Stromal cell of bone marrow (primary cell): ENCODE measurements at places on chromosomes 7 and 10.

- no peak for DNase-seq
Measured at GRCh38 chr10:45373003-45373575, 927 bp upstream of the ALOX5 start.

GRCh38 chr10:48364659-48365405 lies 58.4 kb downstream of the MAPK8 start:
- DNase-seq = no peak

DNA sequence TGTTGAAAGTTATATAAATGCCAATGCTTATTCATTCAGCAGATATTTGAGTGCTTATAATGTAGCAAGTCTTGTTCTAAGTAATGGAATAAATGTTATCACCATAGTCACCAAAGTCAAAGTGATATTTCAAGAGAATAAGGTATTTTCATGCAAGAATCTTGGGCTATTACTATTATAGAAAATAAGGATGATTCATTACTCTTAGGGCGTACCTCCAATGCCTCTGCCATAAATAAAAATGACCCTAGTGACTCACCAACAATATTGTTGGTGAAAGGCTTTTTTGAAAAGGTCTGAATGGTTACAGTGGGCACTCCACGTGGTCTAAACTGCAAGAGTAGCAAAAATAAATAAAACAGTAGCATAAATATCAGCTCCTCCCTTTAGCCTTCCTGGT lies 68.4 kb downstream of the RALA start:
- peak; percentile 66 for DNase-seq

DNA sequence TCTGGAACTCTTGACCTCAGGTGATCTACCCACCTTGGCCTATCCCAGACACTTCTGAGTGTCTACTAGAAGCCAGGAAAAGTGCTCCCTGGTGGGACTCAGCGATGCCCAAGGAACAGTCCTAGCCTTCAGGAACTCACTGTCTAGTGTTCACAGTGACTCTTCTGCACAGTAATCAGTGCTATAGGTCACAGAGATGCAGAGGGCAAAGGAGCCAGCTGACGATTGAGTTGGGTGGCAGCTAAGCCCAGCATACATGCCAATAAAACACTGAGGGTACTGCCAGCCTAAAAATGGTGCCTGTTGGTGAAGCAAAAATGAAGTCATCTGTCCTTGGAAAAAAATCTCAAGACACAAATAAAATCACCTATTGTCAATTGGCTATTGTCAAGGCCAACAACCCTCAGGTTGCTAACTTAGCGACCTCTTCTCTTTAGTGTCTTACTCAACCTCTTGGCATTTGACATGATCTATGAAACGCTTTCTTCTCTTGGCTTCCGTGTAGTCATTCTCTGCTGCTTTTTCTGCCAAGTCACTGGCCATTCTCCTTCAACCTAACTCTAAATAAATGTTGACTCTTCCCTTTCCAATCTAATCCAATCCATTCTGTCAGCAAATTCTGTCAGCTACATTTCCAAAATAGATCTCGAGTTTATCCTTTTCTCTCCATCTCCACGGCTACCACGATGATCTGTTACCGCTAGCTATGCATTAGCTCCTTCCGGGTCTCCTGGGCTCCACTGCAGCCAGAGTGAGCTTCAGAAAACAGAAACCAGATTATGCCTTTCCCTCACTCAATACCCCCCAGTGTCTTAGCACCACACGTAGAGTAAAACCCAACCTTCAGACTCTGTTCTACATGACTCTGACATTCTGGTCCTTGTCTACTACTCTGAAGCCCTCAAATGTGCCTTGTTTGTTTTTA lies 99.2 kb downstream of the ATXN7L1 start:
- peak; percentile 21 for DNase-seq

- DNase-seq = no peak
Measured at GRCh38 chr7:158559356-158559755, 28.3 kb downstream of the PTPRN2 start.

GRCh38 chr7:132347858-132348257 lies 228.4 kb downstream of the PLXNA4 start:
- DNase-seq = no peak

DNA sequence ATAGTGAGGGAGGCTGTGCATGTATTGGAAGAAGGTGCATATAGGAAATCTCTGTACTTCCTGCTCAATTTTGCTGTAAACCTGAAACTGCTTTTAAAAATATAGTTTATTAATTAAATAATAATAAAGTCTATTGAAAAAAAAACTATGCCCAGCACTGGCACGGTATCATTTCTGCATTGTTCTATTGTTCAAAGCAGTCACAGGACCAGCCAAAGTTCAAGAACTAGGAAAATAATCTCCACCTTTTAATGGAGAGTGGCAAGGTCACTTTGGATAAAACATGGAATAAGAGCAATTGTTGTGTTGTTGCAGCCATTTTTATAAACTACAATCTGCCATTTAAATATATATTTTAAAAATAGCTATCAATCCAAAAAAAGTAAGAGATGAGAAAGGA lies 24.7 kb downstream of the ASAH2 start:
- no peak for DNase-seq

DNA sequence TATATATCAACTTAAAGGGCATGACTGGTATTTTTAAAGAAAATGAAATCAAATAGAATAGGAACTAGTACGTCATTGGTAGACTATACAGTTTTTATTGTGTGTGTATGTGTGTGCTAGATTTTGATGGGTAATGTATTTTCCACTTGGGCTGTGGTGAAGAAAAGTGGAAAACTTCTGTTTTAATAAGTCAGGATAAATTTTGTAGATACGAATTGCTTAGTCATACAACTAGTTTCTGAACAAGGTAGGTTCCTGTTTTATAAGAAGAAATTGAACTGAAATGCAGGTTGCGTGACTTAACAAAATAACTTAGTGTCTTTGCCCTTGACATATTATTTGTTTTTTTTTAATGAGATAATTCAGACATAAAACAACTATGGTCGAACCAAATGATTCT lies 24.3 kb downstream of the UBN2 start:
- DNase-seq = no peak

DNA sequence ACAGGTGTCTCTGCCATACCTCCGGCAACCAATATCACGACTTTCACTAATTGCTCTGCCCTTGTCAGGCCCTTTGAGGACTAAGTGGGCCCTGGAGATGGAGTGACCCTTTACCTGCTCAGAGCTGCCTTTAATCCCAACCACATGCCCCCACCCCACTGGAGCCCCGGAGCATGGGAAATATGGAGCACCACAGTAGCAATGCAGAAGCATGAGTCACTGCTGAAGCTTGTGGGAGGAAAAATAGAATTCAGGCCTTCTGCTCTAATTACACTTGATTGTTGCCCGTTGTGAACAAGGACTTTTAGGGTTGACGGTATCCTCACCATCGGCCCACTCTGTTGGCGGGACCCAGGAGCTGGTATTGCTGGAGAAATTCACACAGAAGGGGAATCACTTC lies 52.5 kb upstream of the FRMD4A start:
- DNase-seq = no peak

DNA sequence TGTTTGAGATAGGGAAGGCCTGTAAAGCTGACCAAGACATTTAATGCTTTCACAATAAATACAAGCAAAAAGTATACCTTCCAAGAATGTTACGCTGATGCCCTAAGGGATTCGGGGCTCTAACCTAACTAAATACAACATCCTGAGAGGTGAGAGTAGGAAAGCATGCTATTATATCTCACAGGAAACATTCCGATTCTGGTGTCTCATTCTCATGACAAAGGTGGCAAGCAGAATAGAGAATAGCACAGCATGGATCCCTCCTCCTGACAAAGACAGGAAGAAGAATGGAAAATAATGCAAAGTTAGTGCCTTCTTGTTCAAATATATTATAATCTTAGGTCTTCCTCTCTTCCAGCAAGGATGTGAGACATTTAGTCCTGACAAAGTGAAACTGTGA lies 504.3 kb downstream of the TFEC start:
- no peak for DNase-seq

DNA sequence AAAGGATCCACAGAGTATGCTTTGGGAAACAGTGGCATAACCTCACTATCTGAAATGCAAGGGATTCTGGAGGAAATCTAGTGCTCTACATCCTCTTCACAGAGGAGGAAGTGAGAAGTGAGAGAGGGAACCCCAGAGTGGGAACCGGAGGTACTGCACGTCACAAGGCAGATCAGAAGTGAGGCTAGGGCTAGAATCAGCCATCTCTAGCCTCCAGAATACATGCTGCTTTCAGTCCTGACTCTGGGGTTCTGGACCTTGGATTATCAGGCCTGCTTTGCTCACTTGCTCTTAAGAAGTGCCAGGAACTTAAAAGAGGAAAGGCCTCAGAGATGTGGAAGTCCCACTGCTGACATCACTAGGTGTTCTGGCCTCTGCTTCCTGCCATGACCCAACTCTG lies 25.7 kb downstream of the ZNF503 start:
- no peak for DNase-seq

DNA sequence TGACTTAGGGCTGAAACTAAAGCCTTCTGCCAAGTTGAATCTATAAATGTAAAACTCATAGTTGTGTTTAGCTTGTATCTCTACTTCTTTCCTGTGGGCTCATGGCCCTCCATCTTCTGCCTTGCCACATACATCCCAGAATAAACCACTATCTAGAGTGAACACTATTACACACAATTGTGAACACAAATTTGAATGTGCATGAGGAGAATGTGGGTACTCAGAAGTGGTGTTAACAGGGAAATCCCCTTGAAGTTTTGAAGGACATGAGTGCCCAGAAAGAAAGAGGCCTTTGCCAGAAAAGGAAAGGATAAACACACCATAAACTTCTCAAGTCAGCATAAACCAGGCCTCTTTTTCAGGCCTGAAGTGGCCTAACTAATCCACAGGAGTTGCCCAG lies 20.2 kb upstream of the CCNJ start:
- DNase-seq = no peak

DNA sequence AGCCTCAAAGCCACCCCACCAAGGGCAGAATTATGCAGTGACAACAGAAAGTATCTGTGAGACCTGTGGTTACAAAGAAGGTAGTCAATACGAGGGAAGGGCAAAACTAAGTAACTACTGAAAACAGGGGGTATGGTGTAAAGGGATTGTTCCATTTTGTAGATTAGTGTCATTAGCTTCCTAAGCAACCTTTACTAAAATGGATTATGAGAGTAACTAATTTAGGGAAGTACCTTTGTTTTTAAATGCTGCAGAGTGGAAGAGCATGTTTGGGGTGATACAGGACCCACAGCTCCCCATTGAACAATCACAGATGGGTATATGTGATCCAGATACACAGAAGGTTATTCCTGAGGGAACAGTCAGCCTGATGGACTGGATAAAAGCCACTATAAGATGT lies 51.3 kb upstream of the TAC1 start:
- DNase-seq = no peak

GRCh38 chr7:2886900-2887299 lies 42.8 kb upstream of the GNA12 start:
- peak; percentile 57 for DNase-seq

GRCh38 chr10:12036073-12036655 lies 6.4 kb downstream of the UPF2 start:
- DNase-seq = no peak

GRCh38 chr10:44178856-44179255 lies 206.0 kb downstream of the CXCL12 start:
- no peak for DNase-seq

GRCh38 chr10:16440396-16441133 lies 3.8 kb downstream of the PTER start:
- DNase-seq = no peak

- DNase-seq = no peak
Measured at GRCh38 chr10:70903262-70903921, 15.0 kb upstream of the PCBD1 start.

GRCh38 chr7:32871624-32872371 lies 19.8 kb downstream of the KBTBD2 start:
- no peak for DNase-seq

DNA sequence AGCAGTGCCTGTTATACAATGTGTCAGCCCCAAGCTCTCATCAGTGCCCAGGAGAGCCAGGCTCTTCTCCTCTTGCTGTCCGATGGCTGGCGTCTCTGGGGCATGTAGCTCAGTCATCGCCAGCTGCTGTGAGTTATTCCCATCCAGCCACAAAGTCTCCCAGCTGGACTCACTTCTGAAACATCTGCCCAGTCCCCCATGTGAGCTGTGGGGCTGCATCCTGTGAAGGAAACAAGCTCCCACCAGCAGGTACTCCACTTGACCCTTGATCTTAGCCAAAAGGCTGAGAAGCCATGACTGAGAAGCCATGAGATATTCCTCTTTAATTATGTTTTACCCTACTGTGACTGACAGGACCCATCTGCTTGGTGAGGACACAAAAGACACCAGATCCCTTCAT lies 212.7 kb upstream of the IGFBP3 start:
- no peak for DNase-seq

DNA sequence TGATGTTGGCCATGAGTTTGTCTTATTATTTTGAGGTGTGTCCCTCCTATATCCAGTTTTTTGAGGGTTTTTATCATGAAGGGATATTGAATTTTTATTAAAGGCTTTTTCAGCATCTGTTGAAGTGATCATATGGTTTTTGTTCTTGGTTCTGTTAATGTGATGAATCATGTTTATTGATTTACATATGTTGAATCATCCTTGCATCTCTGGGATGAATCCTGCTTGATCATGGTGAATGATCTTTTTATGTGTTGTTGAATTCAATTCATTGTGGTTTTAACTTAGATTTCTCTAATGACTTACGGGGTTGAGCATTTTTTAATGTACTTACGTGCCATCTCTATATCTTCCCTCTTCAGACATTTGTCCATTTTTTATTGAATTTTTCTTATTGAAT lies 22.9 kb downstream of the DLD start:
- no peak for DNase-seq

GRCh38 chr10:126844406-126844805 lies 60.8 kb upstream of the DOCK1 start:
- DNase-seq = peak; percentile 8

DNA sequence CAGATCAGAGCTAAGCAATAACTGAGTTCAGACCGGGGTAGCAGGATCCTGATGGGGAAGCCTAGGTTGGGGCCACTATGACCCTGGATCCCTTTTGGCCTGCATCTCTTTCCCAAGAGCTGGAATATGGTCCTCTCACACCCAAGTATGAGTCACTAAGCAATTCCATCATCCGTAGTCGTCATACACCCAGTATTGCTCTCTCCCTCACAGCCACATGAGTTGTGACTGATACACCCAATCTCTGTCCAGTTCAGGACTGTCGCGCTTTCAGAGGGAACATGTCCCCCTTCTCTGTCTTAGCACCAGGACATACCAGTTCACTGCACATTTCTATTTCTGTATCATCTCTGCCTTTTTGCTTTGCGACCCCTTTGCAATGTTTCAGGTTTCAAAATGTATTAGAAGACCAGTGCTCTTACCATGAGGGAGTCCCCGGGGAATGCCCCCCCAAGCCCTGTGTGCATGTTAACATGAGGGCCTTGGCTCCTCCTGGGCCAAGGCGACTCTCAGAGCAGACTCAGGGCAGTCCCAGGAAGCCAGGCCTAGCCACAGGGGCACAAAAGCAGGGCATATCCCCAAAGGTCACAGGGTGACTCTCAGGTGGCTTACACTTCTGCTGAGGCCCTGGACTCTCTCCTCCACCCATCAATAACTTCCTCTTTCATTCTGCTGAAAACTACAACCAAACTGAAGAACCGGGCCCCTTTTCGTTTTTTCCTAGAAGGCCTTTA lies 75.3 kb upstream of the SAMD8 start:
- DNase-seq = no peak

GRCh38 chr7:44768628-44769371 lies 20.2 kb downstream of the ZMIZ2 start:
- DNase-seq = no peak

- no peak for DNase-seq
Measured at GRCh38 chr7:17558558-17559332, 260.3 kb downstream of the AHR start.
